Dermis blood vessel endothelial cell (primary cell): ENCODE measurements at places on chromosomes 7 and 10. TPM values are rescaled to one million over a fixed set of nuclear protein-coding genes. Genes with fewer than 3 reads are reported as not detected.

Gene TMEM184A
- total RNA-seq, result under 0.01 and 0.05 TPM in 2 replicates

Gene ZCCHC24
- total RNA-seq, result 7.3 and 9.8 TPM in 2 replicates

Gene TEX36
- total RNA-seq, result not detected in 2 replicates

Gene GLI3
- total RNA-seq, result 1.0 and 1.6 TPM in 2 replicates

Gene C10orf143
- 0.14 and 1.0 TPM in 2 replicates for total RNA-seq

Gene LHPP
- total RNA-seq, result 4.9 and 7.1 TPM in 2 replicates

Gene GHRHR
- 0.09 TPM in 1 of 2 replicates, not detected in the other for total RNA-seq

Gene ATOH7
- total RNA-seq, result not detected in 2 replicates

Gene SPDYE16
- total RNA-seq, result 0.09 TPM in 1 of 2 replicates, not detected in the other

Gene LIPN
- total RNA-seq, result not detected in 2 replicates

Gene AGAP9
- total RNA-seq, result 1.7 and 2.2 TPM in 2 replicates

DNA sequence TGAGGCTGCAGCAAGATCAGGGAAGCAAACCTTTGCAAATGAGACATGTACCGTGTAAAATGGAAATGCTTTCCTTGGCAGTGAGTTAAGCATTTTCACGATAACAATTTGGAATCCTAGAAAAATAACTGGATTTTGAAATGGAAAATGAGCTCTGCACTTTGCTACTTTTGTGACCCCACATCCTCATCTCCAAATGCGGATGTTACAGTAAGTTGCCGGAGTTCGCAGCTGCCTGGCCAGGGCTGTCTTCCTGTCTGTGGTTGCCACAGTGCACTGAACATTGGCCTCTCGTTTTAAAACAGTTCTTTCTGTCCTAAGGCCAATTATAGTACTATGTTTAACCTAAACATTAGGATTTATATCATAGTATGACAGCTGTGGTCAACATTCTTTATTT lies 136.2 kb upstream of the FZD8 start:
- peak; percentile 49 for DNase-seq

GRCh38 chr7:147759327-147759943 lies 831.1 kb upstream of the C7orf33 start:
- no peak for DNase-seq

GRCh38 chr7:76267894-76268183 lies 34.6 kb upstream of the HSPB1 start:
- no peak for DNase-seq

DNA sequence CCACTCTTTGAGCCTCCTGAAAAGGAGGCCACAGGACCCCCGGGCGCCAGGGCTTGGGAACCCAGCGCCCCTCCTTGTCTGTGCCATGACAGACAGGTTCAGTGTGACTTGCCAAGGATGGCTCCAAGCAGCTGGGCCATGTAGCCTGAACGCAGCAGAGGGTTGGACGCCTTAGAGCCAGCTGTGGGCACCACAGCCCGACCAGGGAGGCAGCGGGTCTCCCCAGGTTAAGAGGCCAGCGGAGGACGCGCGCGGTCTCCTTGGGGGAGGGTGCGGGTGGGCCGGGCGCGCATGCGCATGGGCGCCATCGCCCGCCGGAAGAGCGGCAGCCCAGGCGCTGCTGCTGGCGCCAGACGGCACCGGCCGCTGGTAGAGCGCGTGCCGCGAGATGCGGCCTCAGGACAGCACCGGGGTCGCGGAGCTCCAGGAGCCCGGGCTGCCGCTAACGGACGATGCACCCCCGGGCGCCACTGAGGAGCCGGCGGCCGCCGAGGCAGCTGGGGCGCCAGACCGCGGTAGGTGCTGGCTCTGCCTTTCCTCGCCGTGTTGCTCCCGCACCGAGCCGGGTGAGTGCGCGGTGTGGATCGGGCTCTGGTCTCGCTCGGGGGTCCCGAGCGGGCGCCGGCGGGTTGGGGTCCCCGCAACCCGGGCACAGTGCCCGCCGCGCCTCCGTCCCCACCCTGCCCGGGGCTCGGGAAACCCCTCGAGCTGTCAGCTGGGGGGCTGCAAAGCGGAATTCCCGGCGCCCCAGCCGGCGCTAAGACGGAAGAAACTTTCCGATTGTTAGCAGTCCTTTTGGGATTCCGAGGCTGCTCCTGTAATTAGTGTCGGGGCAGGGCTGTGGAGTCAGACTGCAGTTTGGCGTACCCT lies at the start of gene SLC35G1:
TSS of gene SLC35G1 (plus strand) at position 333 of the 870 bp plus-strand sequence. CDS start at position 389, 56 bp downstream.
- DNase-seq, result peak; percentile 78

DNA sequence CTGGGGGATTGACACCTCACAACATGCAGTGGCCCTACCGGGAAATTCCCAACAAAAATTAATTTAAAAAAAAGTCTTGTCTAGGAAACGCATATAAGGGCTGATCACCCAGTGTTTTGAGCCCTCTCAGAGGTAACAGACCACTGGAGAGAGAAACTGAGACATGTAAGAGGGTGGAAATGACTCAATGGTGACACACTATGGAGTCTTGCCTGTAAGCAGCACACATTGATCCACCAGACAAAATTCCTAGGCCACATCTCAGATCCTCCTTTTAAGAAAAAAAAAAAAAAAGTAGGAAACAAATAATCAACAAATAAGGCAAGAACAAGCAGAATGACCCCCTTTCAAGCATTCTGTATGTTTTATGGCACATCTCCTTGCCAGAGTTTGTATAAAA lies 296.2 kb downstream of the MAGI2 start:
- no peak for DNase-seq

GRCh38 chr10:61188101-61188500 lies 244.1 kb upstream of the RHOBTB1 start:
- DNase-seq, result no peak

GRCh38 chr7:69060516-69060915 lies 537.8 kb upstream of the AUTS2 start:
- DNase-seq, result no peak

GRCh38 chr7:128954830-128955802 lies 17.4 kb downstream of the IRF5 start:
- no peak for DNase-seq

- no peak for DNase-seq
Observed at GRCh38 chr10:4868357-4868657, 42.3 kb downstream of the AKR1E2 start.

DNA sequence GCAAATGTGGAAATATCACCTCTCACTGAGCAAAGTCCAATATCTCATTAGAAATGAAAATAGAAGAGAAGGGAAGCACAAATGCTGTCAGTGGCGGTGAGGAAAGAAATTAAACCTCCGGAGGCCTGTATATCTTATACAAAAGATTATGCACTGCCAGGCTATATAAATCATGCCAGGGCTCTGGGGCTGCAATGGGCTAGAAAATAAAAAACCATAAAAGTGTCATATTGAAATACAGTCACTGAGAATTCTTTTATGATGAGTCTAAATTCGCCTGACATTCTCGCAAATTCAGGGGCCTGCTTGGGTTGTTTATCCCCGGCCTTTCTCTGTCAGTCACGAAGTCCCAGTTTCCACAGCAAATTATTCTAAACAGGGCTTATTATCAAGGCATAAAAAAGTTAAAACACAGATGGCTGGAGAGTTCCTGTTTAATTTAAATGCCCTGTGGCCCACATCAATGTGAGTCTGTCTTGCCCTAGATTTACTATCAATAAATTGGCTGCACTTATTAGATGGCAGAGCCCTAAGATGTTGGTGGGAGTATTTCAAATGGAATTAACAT lies 193.8 kb downstream of the SNX10 start:
- no peak for DNase-seq

GRCh38 chr7:19026888-19027287 lies 90.5 kb downstream of the TWIST1 start:
- DNase-seq, result no peak

- DNase-seq, result peak; percentile 78
Observed at GRCh38 chr7:28686418-28686800, 271.7 kb downstream of the TRIL start.

GRCh38 chr7:99525713-99526440 lies 21.4 kb downstream of the ZKSCAN5 start:
- peak; percentile 31 for DNase-seq

DNA sequence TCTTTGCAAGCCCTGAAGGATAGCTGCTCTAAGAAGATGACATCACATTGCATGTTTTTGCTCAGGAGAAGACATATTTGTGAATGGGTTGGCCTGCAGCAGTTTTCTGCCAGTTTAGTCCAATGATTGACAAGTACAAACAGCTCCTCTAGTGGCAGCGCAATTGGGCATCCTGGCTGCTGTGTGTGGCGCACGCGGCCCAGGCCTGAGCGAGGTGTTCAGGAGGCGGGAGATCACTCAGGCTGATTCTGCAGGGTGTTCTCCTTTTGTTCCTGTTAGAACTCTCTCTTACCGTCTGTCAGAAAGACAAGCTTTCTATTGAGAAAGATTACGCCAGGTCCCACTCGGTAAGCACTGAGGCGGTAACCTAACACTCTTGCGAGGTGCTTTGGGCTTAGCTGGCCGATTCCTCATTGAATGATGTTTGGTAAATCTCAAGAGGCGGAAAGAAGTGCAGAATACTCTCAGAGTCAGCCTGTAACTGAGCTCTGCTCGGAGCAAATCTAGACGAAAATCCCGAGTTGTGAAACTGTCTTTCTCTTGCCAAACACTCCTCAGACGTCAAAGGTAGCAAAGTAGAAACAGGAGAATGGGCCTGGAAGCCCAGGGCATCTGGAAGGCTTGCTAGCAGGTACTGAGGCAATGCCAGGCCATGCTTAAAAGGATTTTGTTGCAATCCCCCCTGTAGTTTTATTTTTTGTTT lies 219.2 kb upstream of the BMPER start:
- no peak for DNase-seq

DNA sequence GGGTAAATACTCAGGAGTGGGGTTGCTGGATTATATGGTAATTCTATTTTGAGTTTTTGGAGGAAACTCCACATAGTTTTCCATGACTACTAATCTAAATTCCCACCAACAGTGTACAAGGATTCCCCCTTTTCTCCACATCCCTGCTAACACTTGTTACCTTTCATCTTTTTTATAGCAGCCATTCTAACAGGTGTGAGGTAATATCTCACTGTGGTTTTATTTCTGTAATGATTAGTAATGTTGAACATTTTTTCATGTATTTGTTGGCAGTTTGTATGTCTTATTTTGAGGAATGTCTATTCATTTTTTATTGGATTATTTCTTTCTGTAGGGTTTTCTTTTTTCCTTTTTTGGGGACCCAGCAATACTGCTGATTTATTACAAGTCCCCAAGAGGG lies 14.9 kb downstream of the TAF3 start:
- no peak for DNase-seq

GRCh38 chr7:151077705-151078232 lies 2.8 kb downstream of the FASTK start:
- DNase-seq, result no peak

- peak; percentile 68 for DNase-seq
Observed at GRCh38 chr7:144854839-144855424, 19.1 kb upstream of the TPK1 start.

DNA sequence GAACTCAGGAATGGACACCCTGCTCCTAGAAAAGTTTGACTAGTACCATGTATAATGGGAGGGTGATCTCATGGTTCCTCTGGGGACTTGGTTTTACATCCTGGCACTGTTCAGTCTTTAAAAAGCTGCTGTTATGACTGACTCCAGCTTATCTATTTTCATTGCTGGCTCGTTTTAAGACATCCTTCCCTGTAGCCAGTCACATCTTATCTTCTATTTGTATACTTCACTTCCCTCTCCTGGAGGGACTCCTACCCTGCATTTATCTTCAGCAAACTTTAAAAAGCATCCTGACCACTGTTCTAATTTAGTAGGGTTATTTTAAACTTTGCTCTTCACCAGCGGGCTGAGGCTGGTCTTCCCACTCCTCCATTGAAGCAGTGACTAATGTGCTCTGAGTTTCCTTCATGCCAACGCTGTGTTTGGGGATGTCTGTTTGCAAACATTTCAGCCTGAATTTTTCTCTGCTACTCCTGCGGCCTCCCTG lies 72.9 kb upstream of the ARMC3 start:
- DNase-seq, result no peak

GRCh38 chr10:89278900-89279392 lies 22.9 kb upstream of the IFIT2 start:
- DNase-seq, result no peak

GRCh38 chr7:39465055-39465929 lies 100.9 kb upstream of the YAE1 start:
- DNase-seq, result peak; percentile 68
